ENCODE measurements at places on chromosomes 3 and 15.

DNA sequence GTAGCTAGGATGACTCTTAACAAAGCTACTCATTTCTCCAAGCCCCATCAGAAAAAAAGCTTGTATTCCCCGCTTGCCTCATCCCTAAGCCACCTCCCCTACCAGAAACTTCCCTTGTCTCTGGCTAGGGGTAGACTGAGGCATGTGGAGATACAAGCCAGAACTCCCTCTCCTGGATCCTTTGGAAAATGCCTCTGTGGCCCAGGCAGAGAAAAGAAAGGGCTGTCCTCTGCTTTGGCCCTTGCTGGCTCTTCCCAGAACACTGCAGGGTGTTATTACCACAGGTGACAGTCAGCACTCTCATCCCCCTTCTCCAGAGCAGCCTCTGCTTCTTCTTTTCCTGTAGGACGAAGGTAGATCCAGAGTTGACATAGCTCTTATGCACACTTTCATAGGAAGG lies 15.2 kb downstream of the RMDN3 start:
- DNase-seq, result no peak

DNA sequence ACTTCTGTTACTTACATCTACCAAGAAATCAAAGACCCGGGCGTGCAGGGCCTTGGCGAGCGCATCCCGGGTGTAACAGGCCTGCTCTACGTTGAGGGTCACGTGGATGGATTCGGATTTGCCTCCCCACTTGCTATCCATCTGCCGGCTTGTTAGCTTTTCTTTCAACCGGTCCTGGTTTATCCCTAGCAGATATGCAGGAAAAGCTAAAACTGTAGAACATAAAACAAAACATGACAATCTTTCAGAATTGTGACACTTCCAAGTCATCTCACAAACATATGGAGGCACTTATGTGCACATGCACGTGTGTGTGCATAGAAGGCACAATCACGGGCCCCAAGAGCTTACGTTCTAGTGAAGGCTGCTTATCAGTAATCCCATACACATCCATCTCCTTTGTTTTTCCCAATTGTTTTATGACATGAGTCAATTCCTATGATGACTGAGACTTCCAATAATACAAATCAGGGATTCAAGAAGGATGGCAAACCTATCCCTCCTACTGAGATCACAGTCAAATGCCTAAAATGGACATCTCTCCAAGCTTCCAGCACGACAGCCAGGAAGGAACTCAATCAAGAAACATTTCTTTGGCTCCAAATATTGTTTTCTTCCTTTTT lies 11.3 kb downstream of the LDHAL6B start:
- no peak for DNase-seq

- peak; percentile 80 for DNase-seq
These were observed 33.4 kb upstream of the RAD18 start for GRCh38 chr3:8996681-8997121.

DNA sequence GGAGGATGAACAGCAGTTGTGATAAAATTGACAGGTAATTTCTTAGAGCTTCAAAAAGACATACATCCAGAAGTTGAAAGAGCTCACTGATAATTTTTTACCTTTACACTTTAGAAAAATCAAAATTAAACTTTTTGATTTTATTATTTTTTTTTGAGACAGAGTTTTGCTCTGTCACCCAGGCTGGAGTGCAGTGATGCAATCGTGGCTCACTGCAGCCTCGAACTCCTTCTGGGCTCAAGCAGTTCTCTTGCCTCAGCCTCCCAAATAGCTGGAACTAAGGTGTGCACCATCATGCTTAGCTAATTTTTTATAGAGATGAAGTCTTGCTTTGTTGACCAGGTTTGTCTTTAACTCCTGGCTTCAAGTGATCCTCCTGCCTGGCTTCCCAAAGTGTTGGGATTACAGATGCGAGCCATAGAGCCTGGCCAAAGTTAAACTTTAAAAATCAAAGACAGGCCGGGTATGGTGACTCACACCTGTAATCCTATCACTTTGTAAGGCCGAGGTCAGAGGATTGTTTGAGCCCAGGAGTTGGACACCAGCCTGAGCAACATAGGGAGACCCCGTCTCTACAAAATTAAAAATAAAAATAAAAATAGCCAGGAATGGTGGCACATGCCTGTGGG lies 21.7 kb downstream of the PLA2G4F start:
- no peak for DNase-seq

DNA sequence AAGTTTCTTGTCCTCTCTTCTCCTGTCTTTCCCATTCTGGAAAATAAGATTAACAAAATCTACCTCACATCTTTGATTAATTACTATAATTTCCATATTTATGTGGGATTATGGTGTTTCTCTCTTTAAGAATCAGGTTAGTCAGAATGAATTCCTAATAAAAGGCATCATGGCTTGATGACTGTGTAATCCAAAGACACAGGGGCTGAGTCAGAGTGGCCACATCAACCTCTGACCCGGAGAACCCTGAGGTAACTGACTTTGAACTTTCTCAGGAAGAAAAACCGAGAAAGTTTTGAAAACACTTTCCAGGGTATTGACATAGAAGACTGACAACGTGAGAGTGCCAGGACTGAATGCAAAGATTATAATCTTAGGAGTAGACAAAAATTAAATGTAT lies 170.3 kb upstream of the MCTP2 start:
- DNase-seq, result no peak

- no peak for DNase-seq
These were observed 69.0 kb downstream of the CHD2 start for GRCh38 chr15:92968926-92969651.

- no peak for DNase-seq
These were observed 54.6 kb upstream of the ATOSA start for GRCh38 chr15:52733696-52734255.

All from forelimb muscle (tissue), 1 donor.